ENCODE measurements at places on chromosomes 4 and X.

- no peak for DNase-seq
Measured at GRCh38 chr4:56388306-56388705, 1.0 kb upstream of the AASDH start.

GRCh38 chr4:108396900-108397497, 223.4 kb upstream of the RPL34 start:
- no peak for DNase-seq

DNA sequence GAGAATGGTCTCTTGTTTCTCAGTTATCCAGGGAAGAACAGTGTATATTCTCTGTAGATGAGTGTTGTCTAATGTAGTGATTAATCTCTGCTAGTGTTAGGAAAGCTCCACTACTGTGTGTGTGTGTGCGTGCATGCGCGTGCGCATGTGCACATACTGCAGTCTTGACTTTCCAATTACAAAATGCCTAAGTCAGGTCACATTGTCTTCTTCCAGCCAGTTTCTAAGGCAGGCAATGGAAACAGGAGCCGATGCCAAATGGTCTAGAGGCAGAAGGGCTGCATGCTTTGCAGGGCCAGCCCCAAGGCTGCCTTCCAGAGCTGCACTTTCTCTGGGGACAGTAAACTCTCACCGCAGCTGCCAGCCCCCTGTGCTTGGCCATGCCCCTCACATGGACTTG, 30.5 kb upstream of the NAP1L5 start:
- no peak for DNase-seq

DNA sequence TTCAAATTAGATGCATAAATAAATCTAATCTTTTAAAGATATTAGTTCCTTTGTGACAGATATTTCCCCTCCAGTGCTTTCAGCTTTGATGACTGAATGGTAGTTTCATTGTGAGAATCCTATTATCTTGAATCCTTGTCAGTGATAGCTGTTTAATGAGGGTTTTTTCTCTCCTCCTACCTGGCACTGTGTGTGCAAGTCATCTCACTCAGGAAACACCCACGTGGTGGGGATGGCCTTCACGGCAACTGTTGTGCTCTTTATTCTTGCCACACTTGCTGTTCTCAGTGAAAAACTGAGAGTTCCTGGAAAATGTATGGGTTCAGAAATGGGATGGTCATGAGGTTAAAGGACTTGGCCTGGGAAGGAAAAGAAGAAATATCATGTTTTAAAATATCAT, 129.9 kb downstream of the SPRY1 start:
- DNase-seq: no peak

DNA sequence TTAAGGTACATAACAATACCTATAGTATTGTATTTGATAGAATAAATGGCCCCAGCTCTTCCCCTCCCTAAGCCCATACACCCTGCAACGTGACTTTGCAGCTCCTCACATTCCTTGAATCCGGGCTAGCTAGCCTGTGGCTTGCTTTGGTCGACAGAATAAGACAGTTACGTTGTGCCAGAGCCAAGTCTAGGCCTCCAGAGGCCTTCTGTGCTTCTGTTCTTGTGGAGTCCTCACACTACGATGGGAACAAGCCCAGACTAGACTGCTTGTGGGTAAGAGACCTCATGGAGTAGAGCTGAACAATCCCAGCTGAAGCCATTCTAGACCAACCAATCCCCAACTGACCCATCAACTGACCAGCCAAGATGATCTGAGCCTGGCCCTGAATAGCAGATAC, 102.4 kb upstream of the PLAC1 start:
- no peak for DNase-seq

DNA sequence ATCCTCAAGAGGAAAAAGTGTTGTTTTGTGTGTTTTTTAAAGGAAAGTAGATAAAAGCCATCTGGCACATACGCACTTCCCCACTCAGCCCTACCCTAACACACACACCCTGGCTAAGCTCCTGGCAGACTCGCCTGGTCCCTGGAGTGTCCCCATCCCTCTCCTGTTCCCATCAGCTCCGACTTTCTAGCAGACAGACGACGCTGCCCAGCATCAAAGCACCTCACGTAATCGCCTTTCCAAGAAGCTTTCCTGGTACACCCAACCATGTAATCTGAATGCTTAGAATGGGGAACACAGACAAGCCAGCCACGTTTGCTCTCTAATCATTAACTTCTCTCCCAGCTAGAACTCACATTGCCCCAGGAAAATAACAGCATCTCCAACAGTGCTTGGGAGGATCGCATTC, 116.2 kb downstream of the AFAP1 start:
- DNase-seq: no peak

DNA sequence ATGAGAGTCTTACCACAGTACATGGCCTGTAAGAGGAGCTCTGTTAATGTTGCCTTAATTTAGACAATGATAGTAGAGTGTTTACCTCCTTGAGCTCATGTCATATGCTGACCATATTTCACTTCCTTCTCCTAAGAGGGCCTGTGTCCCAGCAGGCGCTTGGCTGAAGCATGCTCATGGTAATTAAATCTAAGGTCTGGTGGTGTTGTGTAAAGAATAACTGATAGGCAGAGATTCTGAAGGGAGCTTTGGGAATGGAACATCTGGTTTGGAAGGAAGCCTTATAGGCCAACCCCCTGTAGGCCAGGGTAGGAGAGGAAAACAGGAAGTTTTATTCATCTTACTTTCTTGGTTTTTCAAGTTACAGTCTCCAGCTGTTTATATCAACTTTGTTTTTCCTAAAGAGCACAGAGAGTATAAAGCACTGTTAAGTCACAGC, 300.2 kb downstream of the USP46 start:
- no peak for DNase-seq

GRCh38 chrX:33211356-33212260, at the start of gene DMD:
DMD (minus strand) TSS chrX:33211549; CDS start chrX:33211312, 237 bp downstream.
- DNase-seq: no peak

DNA sequence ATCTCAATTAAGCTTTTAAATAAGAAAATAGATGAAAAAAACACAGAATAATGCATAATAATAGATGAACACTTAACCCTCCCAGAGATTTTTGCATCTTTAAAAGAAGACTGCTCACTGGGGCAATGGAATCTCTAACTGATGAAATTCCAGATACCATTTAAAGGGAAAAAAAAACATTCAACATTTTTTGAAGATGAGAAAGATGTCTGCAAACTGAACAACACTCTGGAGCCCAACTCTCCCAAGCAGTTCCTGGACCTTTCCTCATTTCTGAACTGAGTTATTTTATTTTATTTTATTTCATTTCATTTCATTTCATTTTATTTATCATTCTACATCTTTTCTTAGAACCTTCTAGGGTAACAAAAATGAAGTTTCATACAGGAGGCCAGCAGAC, 90.7 kb downstream of the CORIN start:
- no peak for DNase-seq

DNA sequence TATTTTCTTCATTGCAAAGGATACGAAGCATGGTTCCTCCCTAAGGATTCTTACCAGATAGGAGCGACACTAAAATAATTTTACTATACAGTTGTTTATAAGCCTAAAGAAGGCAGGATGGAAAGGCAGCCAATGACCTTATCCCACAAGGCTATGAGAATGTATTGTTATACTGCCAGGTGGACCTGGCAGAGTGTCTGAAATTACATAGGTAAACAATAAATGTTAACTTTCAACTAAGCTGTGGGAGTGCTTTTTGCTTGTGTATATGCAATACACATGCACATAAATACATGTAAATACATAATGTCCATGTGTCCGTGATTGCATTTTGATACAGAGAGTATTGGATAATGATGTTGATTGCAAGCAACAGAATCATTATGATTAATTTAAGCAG, 850.6 kb downstream of the CENPC start:
- DNase-seq: no peak

DNA sequence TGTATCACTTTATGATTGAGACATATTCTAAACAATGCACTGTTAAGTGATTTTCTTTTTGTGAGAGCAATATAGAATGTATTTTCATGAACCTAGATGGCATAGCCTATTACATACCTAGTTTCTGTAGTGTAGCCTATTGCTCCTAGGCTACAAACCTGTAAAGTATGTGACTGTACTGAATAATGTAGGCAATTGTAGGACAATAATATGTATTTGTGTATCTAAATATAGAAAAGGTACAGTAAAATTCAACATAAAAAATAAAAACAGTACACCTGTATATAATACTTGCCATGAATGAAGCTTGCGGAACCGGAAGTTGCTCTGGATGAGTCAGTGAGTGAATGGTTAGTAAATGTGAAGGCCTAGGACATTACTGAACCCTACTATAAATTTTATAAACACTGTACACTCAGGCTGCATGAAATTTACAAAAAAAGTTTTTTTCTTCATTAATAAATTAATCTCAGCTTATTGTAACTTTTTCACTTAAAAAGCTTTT, 106.7 kb downstream of the VSIG4 start:
- DNase-seq: no peak

- no peak for DNase-seq
Measured at GRCh38 chr4:98706200-98706813, 47.9 kb upstream of the TSPAN5 start.

- no peak for DNase-seq
Measured at GRCh38 chr4:142194905-142195304, 558.5 kb downstream of the IL15 start.

GRCh38 chr4:141761926-141762325, 125.5 kb downstream of the IL15 start:
- DNase-seq: no peak

DNA sequence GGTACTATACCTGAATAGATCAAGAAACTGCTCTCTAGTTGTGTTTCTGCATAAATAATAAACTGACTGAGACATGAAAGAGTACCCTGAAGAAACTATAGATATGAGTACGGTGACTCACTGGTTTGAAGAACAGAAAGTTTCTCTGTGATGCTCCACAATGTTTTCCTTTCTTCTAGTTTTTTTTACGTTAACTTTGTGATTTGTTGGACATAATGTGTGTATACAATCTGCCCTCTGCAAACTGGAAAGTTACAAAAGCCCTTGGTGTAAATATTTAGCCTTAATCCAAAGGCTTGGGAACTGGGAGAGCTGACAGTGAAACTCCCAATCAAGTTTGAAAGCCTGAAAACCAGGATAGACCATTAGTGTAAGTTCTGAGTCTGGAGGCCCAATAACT, 31.6 kb upstream of the PAPSS1 start:
- no peak for DNase-seq

DNA sequence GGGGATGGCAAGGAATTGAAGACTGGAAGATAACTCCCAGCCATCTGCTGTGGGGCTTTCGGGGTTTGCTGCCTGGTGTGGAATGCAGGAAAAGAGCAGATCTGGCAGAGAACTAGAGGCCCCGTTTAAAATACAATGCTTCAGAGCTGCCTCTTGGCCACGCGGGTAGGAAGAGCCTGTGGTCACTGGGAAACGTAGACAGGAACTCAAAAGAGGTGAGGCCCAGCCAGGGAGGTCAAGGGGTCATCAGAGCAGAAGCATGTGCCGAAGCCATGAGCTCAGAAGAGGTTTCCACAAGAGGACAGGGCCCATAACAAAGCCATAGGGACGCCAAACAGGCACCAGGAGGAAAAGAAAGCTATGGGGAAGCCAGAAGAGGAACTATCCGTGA, 14.5 kb upstream of the STS start:
- DNase-seq: no peak

DNA sequence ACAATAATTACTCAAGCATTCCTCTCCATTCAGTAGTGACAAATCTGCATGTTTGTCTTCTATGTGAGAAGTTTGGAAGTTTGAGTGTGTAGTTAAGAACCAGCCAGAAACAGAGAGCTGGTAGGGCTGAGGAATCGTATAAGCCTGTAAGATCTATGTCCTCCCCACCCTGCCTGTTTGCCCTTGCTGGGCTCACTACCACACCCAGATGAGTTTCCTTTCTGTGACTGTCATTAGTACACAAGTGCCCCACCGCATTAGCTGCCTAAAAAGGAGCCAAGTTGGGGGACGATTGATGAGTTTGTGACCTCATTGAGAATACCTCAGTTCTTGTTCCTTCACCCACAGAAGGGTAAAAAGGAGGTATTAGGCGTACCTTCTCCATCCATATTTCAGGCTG, 28.3 kb downstream of the DOCK11 start:
- no peak for DNase-seq

DNA sequence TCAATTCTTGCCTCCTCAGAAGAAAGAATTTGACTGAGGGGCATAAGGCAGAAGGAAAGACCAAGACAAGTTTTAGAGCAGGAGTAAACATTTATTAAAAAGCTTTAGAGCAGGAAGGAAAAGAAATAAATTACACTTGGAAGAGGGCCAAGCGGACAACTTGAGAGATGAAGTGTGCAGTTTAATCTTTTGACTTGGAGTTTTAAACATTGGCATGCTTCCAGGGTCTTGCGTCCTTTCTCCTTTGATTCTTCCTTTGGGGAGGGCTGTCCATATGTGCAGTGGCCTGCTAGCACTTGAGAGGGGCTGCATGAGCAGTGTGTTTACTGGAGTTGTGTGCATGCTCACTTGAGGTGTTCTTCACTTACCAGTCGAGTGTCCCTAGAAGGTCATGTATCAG, 275.8 kb upstream of the IL1RAPL1 start:
- DNase-seq: no peak

- DNase-seq: no peak
Measured at GRCh38 chrX:22922961-22923360, 76.8 kb upstream of the DDX53 start.

DNA sequence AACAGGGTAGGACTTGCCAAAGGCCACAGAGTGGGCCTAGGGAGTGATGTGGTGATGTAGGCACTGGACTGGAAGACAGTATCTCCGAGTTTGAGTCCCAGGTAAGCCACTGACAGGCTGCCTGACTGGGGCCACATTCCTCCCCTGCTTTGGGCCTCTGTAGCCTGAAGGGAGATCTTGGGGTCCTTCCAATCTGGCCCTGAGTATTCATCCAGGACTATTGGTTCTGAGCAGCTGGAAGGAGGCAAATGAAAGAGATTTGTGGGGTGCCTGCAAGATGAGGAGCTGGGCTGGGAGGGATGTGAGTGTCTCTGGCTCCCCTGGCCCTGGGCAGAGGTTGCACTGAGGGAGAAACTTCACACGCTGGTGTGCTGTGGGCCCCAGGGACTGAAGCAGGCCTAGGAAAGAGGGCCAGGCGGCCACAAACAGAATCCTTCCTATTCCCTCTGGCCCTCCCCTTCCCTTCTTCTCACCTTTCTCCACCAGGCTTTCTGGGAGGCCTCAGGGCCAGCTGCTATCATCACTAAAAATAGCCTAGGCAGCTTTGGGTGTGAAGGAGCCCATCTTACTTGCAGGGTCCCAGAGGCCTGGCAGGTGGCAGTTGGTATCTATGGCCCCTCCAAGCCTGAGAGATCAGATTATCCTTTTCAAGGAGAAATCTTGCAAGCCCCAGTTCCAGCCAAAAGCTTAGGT, 70.1 kb downstream of the PJA1 start:
- no peak for DNase-seq

DNA sequence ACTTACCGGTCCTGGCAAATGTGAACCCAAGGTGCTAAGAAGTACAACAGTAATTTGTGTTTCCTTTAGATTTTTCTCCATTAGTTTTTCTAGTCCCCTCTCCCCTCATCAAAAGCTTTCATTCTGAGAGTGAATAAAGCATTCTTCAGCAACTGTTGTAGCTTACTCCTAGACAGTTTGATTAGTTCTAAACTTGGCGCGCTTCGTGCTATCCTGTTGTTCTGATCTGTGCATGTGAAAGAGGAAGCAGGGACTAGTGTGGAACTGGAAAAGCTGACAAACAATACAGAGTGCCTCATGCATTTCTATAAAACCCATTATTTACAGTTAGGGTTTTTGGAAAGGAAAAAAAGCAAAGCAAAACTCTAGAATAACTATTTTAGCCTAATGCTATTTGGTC, 556.9 kb upstream of the SLIT2 start:
- no peak for DNase-seq

Measured in endothelial cell (in vitro differentiated cells).